CD4-positive, alpha-beta T cell (primary cell): ENCODE measurements at places on chromosomes 4 and X.

DNA sequence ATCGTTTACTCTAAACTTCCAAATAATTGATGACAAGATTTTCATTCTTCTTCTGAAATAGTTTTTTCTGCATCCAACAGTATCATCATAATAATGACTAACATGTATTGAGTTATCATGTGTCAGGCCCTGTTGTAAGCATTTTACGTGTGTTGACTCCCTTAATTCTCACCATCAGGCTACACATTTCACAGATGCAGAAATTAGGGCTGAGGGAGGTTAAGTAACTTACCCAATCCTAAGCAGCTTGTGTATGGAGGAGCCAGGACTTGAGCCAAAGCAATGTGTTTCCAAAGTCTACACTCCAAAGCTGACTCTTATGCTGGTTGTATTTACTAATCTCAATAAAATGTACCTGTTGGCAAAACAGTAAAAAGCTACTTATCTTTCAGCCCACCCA lies 11.2 kb upstream of the KDR start:
- DNase-seq, result no peak
- H3K4me3 ChIP-seq, result no peak overlapping the region
- no peak overlapping the region for H3K27ac ChIP-seq

- H3K36me3 ChIP-seq, result no peaks in the 10 kb centered on the region
- DNase-seq, result no peak
- H3K27me3 ChIP-seq, result peaks cover 5% of the 10 kb centered on the region
- no peaks in the 10 kb centered on the region for H3K4me1 ChIP-seq
These were observed 56.2 kb downstream of the SMIM20 start for GRCh38 chr4:25970226-25970675.

GRCh38 chrX:129585167-129585566 lies 45.1 kb downstream of the OCRL start:
- no peaks in the 10 kb centered on the region for H3K27me3 ChIP-seq
- H3K4me3 ChIP-seq, result no peak overlapping the region
- H3K27ac ChIP-seq, result no peak overlapping the region
- no peak for DNase-seq
- H3K4me1 ChIP-seq, result no peaks in the 10 kb centered on the region

- no peak overlapping the region for H3K4me3 ChIP-seq
- no peaks in the 10 kb centered on the region for H3K27me3 ChIP-seq
- H3K36me3 ChIP-seq, result no peaks in the 10 kb centered on the region
- DNase-seq, result no peak
These were observed 13.4 kb upstream of the NHS start for GRCh38 chrX:17361620-17362019.

GRCh38 chr4:41119867-41120295 lies 94.5 kb downstream of the APBB2 start:
- DNase-seq, result no peak
- H3K27ac ChIP-seq, result no peak overlapping the region
- no peaks in the 10 kb centered on the region for H3K27me3 ChIP-seq
- no peaks in the 10 kb centered on the region for H3K4me1 ChIP-seq
- no peaks in the 10 kb centered on the region for H3K36me3 ChIP-seq
- H3K4me3 ChIP-seq, result no peak overlapping the region

DNA sequence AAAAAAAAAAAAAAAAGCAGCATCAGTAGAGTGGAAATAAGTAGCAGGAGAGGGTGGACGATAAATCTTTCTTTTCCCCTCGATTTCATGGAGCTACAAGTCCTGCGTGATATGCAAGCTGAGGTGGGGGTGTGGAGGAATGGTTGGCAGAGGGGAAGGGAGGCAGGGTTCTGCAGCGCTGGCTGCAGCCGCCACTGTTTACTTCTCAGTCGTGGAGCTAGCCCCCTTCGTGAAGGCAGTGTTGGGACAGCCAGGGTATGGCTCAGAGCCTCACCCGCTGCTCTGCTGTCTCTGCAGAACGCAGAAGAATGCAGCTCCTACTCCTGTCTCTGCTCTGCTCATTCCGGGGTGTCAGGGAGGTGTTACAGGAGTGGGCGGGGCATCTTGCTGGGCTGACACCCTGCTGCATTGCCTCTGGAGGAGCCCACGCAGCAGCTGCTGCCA lies 140.6 kb downstream of the GPM6A start:
- no peak for DNase-seq
- no peaks in the 10 kb centered on the region for H3K27me3 ChIP-seq
- H3K4me1 ChIP-seq, result no peaks in the 10 kb centered on the region
- H3K36me3 ChIP-seq, result no peaks in the 10 kb centered on the region
- no peak overlapping the region for H3K4me3 ChIP-seq

DNA sequence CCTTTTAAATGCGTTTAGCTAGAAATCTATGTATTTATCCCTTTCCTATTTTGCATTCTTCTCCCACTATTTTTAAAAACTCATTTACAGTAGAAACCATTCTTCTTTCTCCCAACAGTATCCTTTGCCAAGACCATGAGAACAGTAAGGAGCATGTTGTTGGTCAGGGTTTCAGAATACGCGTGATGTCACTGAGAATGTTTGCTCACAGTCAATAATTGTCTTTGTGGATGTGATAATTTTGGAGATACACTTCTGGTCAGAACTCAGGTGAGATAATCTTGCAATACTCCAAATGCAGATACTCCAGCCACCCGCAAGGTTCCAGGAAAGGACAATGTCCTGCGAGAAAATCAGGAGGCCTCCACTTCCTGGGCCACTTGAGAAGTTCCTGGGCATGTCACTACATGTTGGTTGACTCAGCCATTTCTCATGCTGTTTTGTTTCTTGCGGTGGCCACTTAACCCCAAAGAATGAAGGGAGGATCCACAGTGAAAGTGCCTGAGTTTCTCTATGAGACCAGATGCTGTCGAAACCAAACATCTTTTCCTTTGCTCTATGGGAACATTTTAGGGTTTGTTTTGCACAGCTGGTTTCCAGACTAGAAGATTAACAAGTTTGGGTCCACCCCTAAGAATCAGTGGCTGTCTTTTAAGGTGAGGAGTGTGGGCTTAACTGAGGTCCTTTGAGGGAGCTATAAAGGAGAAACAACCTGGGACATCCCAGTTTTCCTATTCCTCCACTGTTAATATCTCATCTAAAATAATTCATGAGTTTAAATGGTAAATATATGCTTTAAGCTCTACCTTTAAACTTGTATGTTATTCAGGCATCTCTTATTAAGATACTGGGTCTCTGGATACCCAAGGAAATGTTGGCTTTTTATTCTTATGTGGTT lies 116.0 kb downstream of the SOWAHB start:
- peaks cover 6% of the 10 kb centered on the region for H3K27me3 ChIP-seq
- no peak overlapping the region for H3K27ac ChIP-seq
- no peaks in the 10 kb centered on the region for H3K36me3 ChIP-seq

GRCh38 chr4:148565801-148566200 lies 123.6 kb upstream of the NR3C2 start:
- H3K4me1 ChIP-seq, result no peaks in the 10 kb centered on the region
- H3K36me3 ChIP-seq, result no peaks in the 10 kb centered on the region
- H3K27me3 ChIP-seq, result no peaks in the 10 kb centered on the region
- DNase-seq, result no peak
- H3K4me3 ChIP-seq, result no peak overlapping the region
- H3K27ac ChIP-seq, result no peak overlapping the region

DNA sequence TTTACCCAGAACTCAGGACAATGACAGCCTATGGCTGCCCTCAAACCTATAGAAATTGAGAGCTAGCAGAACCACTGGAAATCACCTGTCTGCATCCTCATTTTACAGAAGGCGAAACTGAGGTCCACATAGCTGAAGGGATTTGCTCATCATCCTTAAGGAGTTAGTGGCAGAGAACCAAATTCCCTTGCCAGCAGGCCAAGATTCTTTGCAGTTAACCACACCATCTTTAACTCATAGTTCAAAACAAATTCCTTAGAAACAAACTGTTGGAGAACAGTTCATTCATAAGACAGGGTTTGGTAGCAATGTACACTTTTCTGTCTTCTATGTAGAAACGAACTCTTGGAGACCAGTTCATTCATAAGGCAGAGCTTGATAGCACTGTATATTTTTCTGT lies 37.9 kb upstream of the RAP2C start:
- no peaks in the 10 kb centered on the region for H3K27me3 ChIP-seq
- no peaks in the 10 kb centered on the region for H3K36me3 ChIP-seq
- no peaks in the 10 kb centered on the region for H3K4me1 ChIP-seq
- DNase-seq, result no peak

DNA sequence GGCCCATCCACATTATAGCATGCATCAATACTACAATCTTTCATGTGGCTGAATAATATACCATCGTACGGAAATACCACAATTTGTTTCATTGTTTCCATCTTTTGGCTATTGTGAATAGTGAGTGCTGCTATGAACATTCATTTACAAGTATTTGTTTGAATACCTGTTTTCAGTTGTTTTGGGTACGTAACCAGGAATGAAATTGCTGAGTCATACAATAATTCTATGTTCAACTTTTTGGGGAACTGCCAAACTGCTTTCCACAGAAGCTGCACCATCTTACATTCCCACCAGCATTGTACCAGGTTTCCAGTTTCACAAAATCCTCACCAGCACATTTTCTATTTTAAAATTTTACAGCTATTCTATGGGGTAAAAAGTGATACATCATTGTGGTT lies 28.5 kb upstream of the MANBA start:
- no peak overlapping the region for H3K27ac ChIP-seq
- peaks cover 7% of the 10 kb centered on the region for H3K36me3 ChIP-seq
- no peak overlapping the region for H3K4me3 ChIP-seq
- no peak for DNase-seq

DNA sequence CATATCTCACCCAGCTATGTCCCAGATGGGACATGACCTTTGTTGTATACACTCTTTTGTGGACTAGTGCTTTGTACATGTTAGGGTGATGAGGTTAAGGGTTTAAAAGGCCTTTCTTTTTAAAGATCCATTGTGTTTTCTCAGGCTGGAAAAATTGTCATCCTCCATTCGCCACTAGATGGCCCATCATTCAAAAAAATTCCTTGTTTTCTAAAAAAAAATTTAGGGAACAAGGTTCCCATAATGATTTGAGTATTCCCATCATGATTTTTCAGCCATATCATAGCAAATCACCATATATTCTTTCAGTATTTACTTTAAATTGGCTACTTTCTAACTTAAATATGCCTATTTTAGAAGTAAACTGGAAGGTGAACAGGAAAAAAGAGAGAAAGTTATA lies 91.9 kb upstream of the TMEM164 start:
- no peak overlapping the region for H3K27ac ChIP-seq
- no peaks in the 10 kb centered on the region for H3K27me3 ChIP-seq
- H3K4me1 ChIP-seq, result no peaks in the 10 kb centered on the region
- no peak overlapping the region for H3K4me3 ChIP-seq
- DNase-seq, result no peak

GRCh38 chrX:39676434-39676833 lies 421.3 kb downstream of the BCOR start:
- DNase-seq, result no peak
- H3K36me3 ChIP-seq, result no peaks in the 10 kb centered on the region
- H3K4me1 ChIP-seq, result no peaks in the 10 kb centered on the region

GRCh38 chr4:90190525-90190924 lies 63.3 kb downstream of the CCSER1 start:
- no peak overlapping the region for H3K4me3 ChIP-seq
- H3K27me3 ChIP-seq, result no peaks in the 10 kb centered on the region
- H3K27ac ChIP-seq, result no peak overlapping the region
- H3K36me3 ChIP-seq, result no peaks in the 10 kb centered on the region
- DNase-seq, result no peak
- no peaks in the 10 kb centered on the region for H3K4me1 ChIP-seq

DNA sequence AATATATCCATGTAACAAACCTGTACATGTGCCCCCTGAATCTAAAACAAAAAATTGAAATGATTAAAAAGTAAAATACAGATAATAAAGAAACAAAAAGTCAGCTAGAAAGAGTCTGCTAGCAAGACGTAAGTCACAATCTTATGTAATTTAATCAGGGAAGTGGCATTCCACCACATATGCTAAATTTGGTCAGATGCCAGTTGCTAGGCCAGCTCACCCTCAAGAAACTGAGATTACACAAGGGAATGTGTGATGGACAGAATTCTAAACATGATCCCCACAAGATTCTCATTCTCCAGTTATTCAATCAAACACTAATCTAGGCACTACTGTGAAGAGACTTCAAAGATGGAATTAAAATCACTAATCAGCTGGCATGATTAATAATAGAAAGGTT lies 689.3 kb downstream of the CENPC start:
- H3K27me3 ChIP-seq, result no peaks in the 10 kb centered on the region
- no peak overlapping the region for H3K27ac ChIP-seq
- no peak for DNase-seq
- H3K4me1 ChIP-seq, result no peaks in the 10 kb centered on the region
